ENCODE measurements at places on chromosomes 7 and 10. TPM values are rescaled to one million over a fixed set of nuclear protein-coding genes. Genes with fewer than 3 reads are reported as not detected.

Gene GNAT3
- total RNA-seq = not detected

Gene DRGX
- total RNA-seq = not detected

Gene SYPL1
- total RNA-seq = 87.9 TPM

Gene TFEC
- 39.9 TPM for total RNA-seq

DNA sequence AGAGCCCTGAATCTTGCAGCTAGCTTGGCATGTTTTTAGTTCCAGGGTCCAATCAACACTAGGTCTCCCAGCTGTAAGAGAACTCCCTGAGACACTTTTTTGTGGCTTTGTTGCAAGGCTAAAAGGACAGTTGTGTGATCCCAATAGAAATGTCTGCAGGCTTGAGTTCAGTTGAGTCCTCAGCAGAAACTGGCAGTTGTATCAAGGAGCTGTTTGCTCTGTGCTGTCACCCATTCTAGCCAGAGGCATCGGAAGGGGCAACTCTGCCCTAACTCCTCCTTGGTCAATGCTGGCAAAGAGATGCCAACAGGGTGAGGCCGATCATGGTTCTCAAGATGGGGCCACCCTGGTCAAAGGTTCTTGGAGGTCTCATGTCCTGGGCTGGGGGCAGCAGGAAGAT is 224.1 kb downstream of the BUB3 start:
- no peaks in the 10 kb centered on the region for H3K27me3 ChIP-seq
- no peaks in the 10 kb centered on the region for H3K4me1 ChIP-seq
- no peak overlapping the region for H3K27ac ChIP-seq
- no peaks in the 10 kb centered on the region for H3K36me3 ChIP-seq
- no peak overlapping the region for H3K4me3 ChIP-seq
- peak; percentile 25 for DNase-seq

DNA sequence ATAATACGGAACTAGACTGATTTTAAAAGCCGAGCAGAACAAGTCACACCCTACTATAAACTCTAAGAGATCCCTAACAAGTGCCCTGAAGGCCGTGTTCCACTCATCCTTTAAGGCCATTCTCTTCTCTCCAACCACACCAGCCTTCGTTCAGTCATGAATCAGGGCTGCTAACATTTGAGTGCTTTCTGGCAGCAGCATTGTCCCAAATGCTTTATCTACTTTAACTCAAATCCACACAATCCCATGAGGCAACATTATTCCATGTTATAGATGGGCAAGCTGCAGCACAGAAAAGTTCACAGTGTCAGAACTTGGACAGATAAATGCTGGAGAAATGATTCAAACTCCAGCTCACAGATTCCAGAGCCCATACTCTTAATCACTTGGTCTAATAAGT is 73.5 kb downstream of the MALSU1 start:
- H3K27me3 ChIP-seq = no peaks in the 10 kb centered on the region
- no peaks in the 10 kb centered on the region for H3K36me3 ChIP-seq
- H3K27ac ChIP-seq = no peak overlapping the region
- DNase-seq = no peak
- H3K4me1 ChIP-seq = peaks cover 3% of the 10 kb centered on the region
- H3K4me3 ChIP-seq = no peak overlapping the region

DNA sequence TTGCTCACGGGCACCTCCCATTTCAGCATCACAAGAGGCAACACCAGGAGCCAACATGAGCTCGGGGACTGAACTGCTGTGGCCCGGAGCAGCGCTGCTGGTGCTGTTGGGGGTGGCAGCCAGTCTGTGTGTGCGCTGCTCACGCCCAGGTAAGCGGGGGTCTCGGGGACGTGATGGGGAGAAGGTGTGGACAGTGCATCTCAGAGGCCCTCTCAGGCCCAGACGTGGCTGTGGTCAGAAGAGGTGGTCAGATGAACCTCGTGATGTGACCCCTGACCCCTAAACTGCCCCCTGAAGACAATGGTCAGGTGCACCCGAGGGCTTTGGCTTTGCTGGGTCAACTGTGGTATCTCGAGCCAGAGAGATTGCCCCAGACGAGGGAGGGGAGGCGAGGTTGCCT is 6.1 kb downstream of the LAT2 start:
- H3K4me3 ChIP-seq = no peak overlapping the region
- DNase-seq = no peak
- H3K4me1 ChIP-seq = peaks cover 91% of the 10 kb centered on the region
- peaks cover 29% of the 10 kb centered on the region for H3K36me3 ChIP-seq

- DNase-seq = no peak
- no peaks in the 10 kb centered on the region for H3K4me1 ChIP-seq
- H3K27ac ChIP-seq = no peak overlapping the region
- H3K36me3 ChIP-seq = no peaks in the 10 kb centered on the region
Measured at GRCh38 chr7:71871446-71871845, 540.7 kb downstream of the CALN1 start.

- no peak overlapping the region for H3K27ac ChIP-seq
- no peaks in the 10 kb centered on the region for H3K36me3 ChIP-seq
- no peaks in the 10 kb centered on the region for H3K27me3 ChIP-seq
- no peak overlapping the region for H3K4me3 ChIP-seq
Measured at GRCh38 chr10:99555825-99556523, 23.2 kb downstream of the NKX2-3 start.

DNA sequence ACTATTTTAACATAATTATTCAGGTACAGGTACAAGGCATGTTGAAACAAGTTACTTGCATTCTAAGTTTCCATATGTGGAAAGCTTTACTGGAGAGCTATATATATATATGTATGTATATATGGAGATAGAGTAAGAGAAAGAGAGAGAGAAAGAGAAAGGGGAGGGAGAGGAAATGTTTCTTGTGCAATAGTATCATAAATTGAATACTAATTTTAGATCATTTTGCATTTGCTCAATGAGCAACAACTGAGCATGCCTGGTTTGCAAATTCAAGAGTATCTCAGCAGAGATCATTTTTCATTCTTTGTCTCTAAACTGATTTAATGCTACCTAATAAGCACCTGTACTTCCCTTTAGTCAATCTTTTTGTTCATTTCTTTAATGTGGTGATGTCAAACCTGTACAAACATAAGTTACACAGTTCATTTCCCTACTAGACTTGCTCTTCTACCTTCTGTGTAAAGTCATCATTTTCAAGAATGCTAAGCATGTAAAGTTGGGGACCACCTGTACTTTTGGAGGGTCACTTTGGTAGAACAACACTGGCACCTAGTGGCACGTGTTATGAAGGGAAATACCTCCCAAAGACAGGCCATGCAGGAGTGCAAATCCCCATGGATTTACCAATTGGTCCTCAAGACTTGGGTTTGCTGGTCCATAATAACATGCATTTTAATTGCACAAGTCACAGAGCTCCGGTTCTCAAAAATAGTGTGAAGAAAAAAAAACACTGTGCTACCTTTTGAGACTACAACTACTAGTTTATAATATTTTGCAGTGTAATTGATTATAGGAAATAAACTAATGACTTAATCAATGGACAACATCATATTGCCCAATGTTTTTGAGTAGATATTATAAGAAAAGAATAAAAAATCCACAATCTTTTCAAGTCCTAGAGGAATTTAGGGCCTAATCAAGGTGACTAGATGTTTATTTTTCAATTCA is 431.2 kb upstream of the IGFBP3 start:
- DNase-seq = no peak
- H3K4me1 ChIP-seq = no peaks in the 10 kb centered on the region
- no peak overlapping the region for H3K4me3 ChIP-seq
- H3K27me3 ChIP-seq = no peaks in the 10 kb centered on the region
- H3K27ac ChIP-seq = no peak overlapping the region
- no peaks in the 10 kb centered on the region for H3K36me3 ChIP-seq

- H3K36me3 ChIP-seq = no peaks in the 10 kb centered on the region
- no peak for DNase-seq
- no peak overlapping the region for H3K4me3 ChIP-seq
- no peaks in the 10 kb centered on the region for H3K4me1 ChIP-seq
- H3K27me3 ChIP-seq = no peaks in the 10 kb centered on the region
- H3K27ac ChIP-seq = no peak overlapping the region
Measured at GRCh38 chr10:62121187-62121530, 147.5 kb downstream of the RTKN2 start.

- no peak overlapping the region for H3K4me3 ChIP-seq
- H3K27me3 ChIP-seq = no peaks in the 10 kb centered on the region
- H3K27ac ChIP-seq = no peak overlapping the region
- no peak for DNase-seq
- peaks cover 95% of the 10 kb centered on the region for H3K36me3 ChIP-seq
Measured at GRCh38 chr10:6220418-6221191, 17.9 kb downstream of the PFKFB3 start.

DNA sequence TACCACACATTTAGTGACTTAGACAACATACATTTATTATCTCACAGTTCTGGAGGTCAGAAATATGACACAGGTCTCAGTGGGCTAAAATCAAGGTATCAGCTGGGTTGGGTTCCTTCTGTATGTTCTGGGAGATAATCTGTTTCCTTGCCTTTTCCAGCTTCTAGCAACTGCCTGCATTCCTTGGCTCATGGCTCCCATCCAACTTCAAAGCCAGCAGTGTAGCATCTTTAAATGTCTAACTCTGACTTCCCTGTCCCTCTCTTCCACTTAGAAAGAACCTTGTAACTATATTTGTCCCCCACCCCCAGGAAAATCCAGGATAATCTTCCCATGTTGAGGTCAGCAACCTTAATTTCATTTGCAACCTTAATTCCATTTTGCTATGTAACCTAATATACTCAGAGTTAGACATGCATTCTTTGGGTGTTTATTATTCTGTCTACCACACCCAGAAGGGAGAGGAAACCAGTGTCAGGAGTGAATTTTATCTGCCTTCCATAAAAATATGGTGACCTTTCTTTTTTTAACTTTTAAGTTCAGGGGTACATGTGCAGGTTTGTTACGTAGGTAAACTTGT is 57.3 kb upstream of the SMIM30 start:
- H3K27ac ChIP-seq = no peak overlapping the region
- H3K36me3 ChIP-seq = no peaks in the 10 kb centered on the region
- no peaks in the 10 kb centered on the region for H3K27me3 ChIP-seq
- H3K4me3 ChIP-seq = no peak overlapping the region
- H3K4me1 ChIP-seq = no peaks in the 10 kb centered on the region

DNA sequence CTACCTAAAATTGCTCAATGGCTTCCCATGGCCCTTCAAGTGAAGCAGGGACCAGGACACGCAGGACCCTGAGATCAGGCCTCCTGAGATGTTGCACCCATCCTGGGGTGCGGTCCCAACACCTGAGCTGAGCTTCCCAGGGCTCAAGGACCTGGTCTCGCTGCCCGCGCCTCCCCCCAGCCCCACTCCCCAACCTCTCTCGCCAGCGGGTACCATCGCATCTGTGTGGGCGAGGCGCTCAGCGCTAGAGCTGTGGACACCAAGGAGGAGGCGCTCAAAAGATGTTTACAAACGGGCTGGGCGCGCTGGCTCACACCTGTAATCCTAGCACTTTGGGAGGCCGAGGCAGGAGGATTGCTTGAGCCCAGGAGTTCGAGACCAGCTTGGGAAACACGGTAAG is 7.4 kb upstream of the CRYGN start:
- no peaks in the 10 kb centered on the region for H3K4me1 ChIP-seq
- peak; percentile 64 for DNase-seq
- H3K27me3 ChIP-seq = no peaks in the 10 kb centered on the region
- no peaks in the 10 kb centered on the region for H3K36me3 ChIP-seq

- H3K4me1 ChIP-seq = no peaks in the 10 kb centered on the region
- H3K27ac ChIP-seq = no peak overlapping the region
- DNase-seq = no peak
- H3K36me3 ChIP-seq = no peaks in the 10 kb centered on the region
- no peaks in the 10 kb centered on the region for H3K27me3 ChIP-seq
- no peak overlapping the region for H3K4me3 ChIP-seq
Measured at GRCh38 chr10:128952856-128953255, 514.2 kb upstream of the MGMT start.

- H3K4me3 ChIP-seq = no peak overlapping the region
- H3K27me3 ChIP-seq = no peaks in the 10 kb centered on the region
- DNase-seq = no peak
- no peaks in the 10 kb centered on the region for H3K4me1 ChIP-seq
- H3K36me3 ChIP-seq = no peaks in the 10 kb centered on the region
Measured at GRCh38 chr7:111927353-111928019, 278.7 kb downstream of the DOCK4 start.

GRCh38 chr10:46308113-46308415 is 21.3 kb downstream of the ANTXRL start:
- no peak overlapping the region for H3K27ac ChIP-seq
- peaks cover 6% of the 10 kb centered on the region for H3K4me1 ChIP-seq
- DNase-seq = no peak
- no peak overlapping the region for H3K4me3 ChIP-seq
- no peaks in the 10 kb centered on the region for H3K27me3 ChIP-seq
- no peaks in the 10 kb centered on the region for H3K36me3 ChIP-seq

DNA sequence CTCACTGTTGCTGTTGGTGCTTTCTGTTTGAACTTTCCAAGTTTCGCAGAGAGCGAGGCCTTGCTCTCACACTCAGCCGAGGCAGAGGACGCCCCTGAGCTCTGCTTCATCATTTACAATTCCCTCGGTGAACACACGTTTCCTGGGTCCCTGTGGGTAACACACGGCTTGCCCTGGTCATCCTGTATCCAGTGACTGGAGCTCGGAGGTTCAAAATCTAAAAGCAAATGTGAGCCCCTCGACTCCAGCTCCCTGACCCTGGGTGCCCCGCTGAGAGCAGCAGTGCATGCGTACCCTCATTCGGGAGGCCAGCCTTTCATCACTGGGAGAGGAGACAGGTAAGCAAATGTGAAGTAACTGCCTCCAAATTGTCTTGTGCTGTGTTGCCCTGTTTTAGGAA is 5.8 kb downstream of the CNPY1 start:
- no peaks in the 10 kb centered on the region for H3K36me3 ChIP-seq
- no peaks in the 10 kb centered on the region for H3K4me1 ChIP-seq
- DNase-seq = no peak
- no peak overlapping the region for H3K4me3 ChIP-seq

GRCh38 chr7:102814025-102814471 is 65.2 kb downstream of the FAM185A start:
- H3K27me3 ChIP-seq = no peaks in the 10 kb centered on the region
- H3K4me3 ChIP-seq = no peak overlapping the region
- no peak overlapping the region for H3K27ac ChIP-seq

DNA sequence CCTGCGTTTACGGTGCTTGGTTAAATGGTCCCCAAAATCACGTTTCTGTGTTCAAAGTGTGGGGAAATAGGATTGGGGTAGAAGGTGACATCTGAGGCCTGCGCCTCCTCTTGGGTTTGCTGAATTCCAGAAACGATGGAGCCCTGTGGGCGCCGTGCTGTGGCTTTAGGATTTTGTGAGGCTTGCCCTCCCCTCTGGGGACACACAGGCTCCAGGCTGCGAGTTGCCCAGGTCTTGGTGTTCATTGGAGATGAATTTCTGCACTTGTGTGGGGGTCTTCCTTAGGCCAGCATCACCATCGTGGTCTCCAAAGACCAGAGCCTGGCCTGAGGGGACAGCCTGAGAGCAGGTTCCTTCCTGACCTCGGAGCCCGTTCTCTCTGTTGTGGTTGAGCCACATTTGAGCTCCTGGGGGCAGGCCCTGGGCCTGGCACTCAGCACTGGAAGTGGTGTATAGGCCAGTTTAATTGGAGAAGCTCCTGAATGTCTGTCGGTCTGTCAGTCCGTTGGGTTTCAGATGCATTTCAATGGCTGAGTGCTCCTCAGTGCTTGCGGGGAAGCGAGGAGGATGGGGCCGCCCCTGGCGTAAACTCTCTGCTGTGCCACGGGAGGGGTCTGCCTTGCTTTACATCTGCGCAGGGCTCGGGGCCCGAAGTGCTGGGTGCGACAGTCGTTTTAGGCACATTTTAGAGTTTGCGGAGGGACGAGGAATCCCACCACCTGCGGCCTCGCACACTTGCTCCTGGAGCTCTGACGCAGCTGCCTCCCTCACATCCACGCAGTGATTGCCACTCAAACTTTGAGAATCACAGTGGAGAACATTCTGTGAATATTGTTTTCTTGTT is 71.7 kb downstream of the DNAJB6 start:
- no peaks in the 10 kb centered on the region for H3K27me3 ChIP-seq
- peaks cover 26% of the 10 kb centered on the region for H3K36me3 ChIP-seq
- H3K27ac ChIP-seq = no peak overlapping the region
- peaks cover 11% of the 10 kb centered on the region for H3K4me1 ChIP-seq
- no peak overlapping the region for H3K4me3 ChIP-seq

Data from spleen (tissue), 13 donors.